ENCODE measurements at places on chromosomes 4 and X.

- no peak for DNase-seq
These were observed 24.3 kb downstream of the TBCK start for GRCh38 chr4:106291678-106292077.

DNA sequence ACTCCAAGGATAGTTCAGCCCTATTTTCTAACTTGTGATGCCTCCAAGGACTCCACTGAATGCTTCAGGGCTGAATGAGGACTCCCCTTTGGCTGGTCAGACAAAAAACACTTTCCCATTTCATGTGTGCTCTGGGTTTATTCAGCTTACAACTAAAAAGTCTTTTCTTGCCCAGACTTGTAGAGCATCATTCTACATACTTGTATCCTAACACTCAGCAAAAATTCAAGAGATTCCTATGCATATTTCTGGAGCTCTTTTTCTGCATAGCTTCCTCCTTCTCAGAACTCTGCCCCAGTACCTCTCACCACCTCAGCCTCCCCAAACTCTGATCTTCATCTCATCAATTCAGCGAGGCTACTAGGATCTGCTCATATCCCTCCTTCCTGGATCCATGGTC, 22.2 kb upstream of the KLF3 start:
- DNase-seq: no peak

- DNase-seq: no peak
These were observed 32.9 kb downstream of the PPP2R3B start for GRCh38 chrX:353566-354535.

GRCh38 chrX:129755779-129756650, 17.2 kb downstream of the XPNPEP2 start:
- DNase-seq: no peak

- DNase-seq: no peak
These were observed 73.2 kb downstream of the CBLL2 start for GRCh38 chrX:22345884-22346283.

- no peak for DNase-seq
These were observed 55.9 kb downstream of the FHDC1 start for GRCh38 chr4:152992027-152992426.

GRCh38 chr4:81904121-81904520, 432.4 kb upstream of the RASGEF1B start:
- DNase-seq: no peak

GRCh38 chr4:87545052-87545451, 15.9 kb upstream of the SPARCL1 start:
- DNase-seq: no peak

- no peak for DNase-seq
These were observed 1.4 kb upstream of the PHF8 start for GRCh38 chrX:54045563-54046228.

DNA sequence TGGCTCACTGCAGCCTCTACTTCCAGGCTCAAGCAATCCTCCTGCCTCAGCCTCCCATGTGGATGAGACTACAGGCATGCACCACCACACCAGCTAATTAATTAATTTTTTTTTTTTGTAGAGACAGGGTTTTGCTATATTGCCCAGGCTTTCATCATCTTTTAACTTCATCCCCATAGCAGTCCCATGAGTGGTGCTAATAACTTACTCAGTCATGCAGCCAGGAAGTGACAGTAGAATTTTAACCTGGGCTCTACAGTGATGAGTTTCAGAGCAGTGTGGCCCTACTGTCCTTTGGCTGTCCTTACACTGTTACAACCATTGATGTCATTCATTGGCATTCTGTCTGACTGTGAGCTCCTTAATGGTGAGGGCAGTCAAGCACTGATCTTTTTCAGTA, 3.9 kb upstream of the OCIAD2 start:
- DNase-seq: no peak

DNA sequence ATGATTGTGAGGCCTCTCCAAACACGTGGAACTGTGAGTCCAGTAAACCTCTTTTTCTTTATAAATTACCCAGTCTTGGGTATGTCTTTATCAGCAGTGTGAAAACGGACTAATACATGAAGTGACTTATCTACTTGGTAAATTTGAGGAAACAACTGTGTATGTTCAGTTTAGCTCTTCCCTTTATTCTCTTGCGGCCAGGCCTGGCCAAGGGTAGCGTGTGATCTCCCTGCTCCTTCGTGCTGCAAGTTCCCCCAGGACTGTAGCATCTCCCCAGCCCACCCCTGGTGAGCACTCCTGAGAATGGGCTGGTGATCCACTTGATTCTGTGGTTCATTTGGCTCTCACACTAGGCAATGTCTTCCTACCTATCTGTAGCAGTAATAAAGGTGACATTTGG, 53.2 kb upstream of the CHRNA9 start:
- DNase-seq: no peak

DNA sequence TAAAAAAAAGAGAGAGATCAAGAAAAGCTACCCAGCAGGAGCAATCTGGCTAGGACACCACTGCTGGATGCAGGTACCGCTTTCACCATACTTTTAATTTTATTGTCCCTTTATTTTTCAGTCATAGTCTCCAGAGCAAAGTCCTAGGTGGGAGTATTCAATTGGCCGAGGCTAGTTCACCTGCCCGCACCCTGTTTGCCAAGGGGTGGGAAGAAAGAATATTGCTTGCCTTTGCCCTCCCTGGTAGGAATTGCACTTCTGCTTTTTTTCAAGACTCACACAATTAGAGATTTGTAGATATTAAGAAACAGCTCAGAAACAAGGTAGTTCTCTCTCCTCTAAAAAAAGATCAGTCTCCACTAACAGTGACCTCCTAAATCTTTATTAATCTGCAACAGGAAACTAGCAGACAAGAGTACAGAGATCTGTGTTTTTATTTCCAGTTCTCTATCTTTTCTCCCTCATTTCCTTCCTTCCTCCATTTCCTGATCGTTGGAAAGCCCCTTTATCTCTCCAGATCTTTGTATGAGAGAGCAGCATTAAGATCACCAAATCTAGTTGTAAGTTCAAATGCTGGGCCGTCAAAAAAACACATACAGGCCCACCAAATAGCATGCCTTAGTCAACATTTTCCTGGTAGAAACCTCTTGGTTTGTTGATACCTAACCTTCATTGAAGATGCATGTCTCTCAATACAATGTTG, 9.4 kb upstream of the RPGR start:
- DNase-seq: no peak

DNA sequence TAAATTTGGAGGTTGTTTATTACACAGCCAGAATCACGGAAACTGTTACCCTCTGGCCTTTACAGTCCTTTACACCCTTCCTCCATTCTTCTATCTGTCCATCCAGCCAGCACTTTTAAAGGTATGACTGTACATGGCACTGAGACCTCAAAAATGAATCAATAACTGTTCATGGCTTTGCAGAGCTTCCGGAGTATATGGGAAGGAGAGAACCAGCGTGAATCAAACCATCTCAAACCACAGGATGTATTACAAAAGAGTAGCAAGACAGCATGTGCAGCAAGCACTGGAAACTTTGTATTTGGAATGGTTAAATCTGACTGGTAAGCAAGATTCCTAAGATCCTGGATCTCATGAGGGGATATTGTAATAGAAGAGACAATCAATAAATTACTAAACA, 228.5 kb upstream of the CASK start:
- DNase-seq: no peak

- DNase-seq: no peak
These were observed 487.7 kb upstream of the INTU start for GRCh38 chr4:127145006-127145540.

- DNase-seq: no peak
These were observed 72.3 kb downstream of the SOX3 start for GRCh38 chrX:140432346-140433175.

DNA sequence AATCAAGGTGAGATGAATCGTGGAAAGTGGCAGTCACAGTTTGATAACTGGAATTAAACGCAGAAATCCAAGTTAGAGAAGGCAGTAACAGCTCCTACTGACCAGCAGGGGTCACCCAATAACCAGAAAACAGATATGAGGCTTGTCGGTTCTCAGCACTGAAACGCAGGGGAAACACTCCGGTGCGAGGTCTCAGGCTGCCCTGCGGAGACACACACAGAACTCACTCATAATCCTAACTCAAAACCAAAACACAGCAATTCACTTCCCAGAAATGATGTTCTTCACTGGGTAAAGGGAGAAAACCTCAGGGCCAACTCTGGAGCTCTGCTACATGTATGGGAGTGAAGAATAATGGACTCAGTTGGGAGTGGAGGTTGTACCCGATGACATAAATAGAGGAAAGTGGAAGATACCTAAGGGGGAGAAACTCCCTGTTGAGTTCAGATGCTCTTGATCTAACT, 384.4 kb downstream of the RAPGEF2 start:
- peak; percentile 1 for DNase-seq

GRCh38 chr4:42151568-42152506, 618 bp downstream of the BEND4 start:
- DNase-seq: no peak

GRCh38 chrX:22110729-22111494, 78.8 kb downstream of the PHEX start:
- DNase-seq: no peak

DNA sequence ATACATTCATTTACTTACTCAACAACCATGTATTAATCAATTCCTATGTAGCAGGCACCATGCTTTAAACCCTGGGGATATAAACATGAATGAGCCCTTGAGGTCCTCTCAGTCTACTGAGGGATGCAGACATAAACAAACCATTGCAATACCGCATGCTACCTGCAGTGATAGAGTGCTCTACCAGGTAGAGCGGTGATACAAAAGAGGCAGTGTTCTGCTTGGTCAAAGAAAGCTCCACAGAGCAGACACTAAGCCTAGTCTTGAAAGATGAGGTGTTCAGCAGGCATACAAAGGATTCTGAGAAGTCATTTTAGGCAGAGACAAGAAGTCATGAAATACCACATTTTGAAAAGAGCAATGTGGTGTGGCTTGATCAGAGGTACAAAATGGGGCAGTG, 26.9 kb upstream of the AMOT start:
- no peak for DNase-seq

DNA sequence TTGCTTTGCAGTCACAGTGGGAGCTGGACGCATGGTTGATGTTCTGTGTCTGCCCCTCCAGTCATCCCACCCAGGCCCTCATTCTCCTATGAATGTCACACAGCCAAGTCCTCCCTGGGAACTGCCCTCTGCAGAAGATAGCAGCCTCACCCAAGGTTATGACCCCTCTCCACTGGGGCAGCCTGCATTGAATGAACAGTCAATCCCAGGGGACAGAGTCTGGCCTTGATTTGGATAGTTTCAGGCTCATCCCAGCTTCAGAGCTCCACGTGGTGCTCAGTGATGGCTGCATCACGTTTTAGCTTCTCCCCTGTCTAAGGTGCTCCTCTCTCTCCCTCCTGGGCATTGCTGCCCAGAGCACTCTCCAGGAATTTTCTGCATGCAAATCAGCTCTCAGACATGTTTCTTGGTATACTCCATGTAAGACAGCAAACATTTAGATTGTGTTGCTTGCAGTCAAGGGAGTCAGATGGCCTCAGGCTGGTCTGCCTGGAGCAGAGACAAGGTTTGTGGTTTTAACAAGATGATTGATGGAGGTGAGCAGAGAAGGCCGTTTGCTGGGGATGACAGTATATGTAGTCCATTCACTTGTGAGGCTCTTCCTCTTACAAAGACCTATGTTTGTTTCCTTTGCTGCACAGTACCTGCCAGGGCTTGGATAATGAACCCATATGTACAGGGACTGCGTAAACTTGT, 56.1 kb upstream of the MSX1 start:
- DNase-seq: no peak

GRCh38 chrX:111483881-111484280, 27.6 kb upstream of the SERTM2 start:
- DNase-seq: no peak

- DNase-seq: no peak
These were observed 60.2 kb downstream of the SLIT2 start for GRCh38 chr4:20311856-20312255.

DNA sequence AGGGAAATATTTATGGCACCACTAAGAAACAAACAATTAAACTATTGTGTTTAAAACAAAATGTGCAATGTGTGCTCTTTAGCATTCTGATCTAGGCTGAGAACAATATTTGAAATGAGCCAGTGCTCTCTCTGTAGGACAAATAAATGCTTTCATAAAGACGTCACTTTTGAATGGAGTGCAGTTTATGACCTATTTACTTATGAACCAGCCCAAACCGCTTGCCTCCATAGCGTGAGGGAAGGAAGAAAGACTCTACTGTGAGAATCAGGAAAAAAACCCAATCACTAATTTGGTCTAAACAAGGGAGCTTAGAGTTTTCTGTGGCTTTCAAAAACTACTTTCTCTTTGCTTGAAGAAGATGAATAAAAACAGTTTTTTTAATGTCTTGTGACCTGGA, 39.4 kb downstream of the SAT1 start:
- DNase-seq: no peak

GRCh38 chrX:72346302-72346949, 40.7 kb upstream of the CITED1 start:
- DNase-seq: no peak

- DNase-seq: no peak
These were observed 65.2 kb downstream of the SERPINA7 start for GRCh38 chrX:105973387-105973739.

DNA sequence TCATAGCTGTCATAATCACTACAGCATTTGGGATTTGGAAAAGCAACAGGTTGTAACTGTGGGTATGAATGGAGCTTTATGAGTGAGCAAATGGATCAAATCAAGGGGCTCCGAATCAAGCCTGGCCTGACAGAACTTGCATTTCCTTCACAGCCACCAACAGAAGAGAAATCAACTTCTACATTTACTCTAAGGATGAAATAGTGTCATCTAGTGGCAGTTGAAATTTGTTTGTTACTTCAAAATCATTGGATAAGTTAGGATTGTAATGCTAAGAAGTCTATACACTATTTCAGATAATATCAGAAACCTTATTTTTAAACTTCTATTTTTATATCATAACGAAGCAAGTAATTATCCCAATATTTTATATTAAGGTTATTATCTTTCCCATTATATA, 10.7 kb upstream of the WDR17 start:
- DNase-seq: no peak

DNA sequence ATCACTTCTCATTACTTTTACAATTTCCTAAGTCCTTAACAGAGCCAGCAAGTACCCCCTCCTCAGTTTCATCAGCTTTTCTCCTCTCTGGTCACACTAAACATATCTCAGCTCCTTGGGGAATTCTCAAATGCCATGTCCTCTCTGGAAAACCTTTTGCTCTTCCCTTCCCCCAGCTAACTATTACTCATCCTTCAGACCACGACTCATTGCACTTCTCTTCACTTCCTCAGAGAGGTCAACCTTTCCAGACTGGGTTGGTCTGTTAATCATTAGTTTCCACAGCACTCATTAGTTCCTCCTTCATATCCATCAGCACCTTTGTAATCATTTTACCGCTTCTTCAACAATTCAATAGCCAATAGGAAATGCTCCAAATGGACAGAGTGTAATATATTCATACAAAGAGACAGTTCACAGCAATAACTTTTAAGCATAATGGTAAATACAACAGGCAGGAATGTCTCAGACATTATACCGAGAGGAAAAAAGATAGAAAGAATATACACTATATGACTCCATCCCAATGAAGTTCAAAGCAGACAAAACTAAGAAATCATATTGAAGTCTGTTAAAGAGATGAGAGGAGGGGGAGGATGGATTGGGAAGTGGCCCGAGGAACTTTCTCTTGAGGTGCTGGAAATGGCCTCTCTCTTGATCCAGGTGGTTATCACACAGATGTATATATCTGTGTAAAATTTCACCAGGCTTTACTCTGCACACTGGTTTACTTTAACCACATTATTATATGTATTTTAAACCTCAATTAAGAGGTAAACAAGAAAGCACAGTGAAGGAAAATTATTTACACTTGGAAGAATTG, 39.6 kb downstream of the DDX60L start:
- DNase-seq: no peak

- no peak for DNase-seq
These were observed 42.9 kb downstream of the F8 start for GRCh38 chrX:154979629-154980028.

GRCh38 chr4:183286590-183287308, 33.3 kb downstream of the CLDN22 start:
- DNase-seq: no peak

Measured in activated CD4-positive, alpha-beta T cell treated with anti-CD3 and anti-CD28 coated beads, Interleukin-2, amount 50 U/mL, for 24 hours (primary cell).